ENCODE measurements at places on chromosomes 2 and 18. TPM values are rescaled to one million over a fixed set of nuclear protein-coding genes. Genes with fewer than 3 reads are reported as not detected.

The CCDC74A gene
- 8.9 TPM for total RNA-seq

The KCNJ3 gene
- total RNA-seq, result not detected

The ALK gene
- total RNA-seq, result 0.07 TPM

The RAB27B gene
- 10.6 TPM for total RNA-seq

The ZNF804A gene
- total RNA-seq, result 1.4 TPM

The SERPINB4 gene
- total RNA-seq, result not detected

The AP1S3 gene
- total RNA-seq, result 18.6 TPM

The AGXT gene
- not detected for total RNA-seq

The DTNA gene
- 7.8 TPM for total RNA-seq

The C2orf80 gene
- not detected for total RNA-seq

The NDUFS1 gene
- 126 TPM for total RNA-seq

The C2orf72 gene
- 6.3 TPM for total RNA-seq

The ATP9B gene
- total RNA-seq, result 28.9 TPM

The FOXI3 gene
- total RNA-seq, result not detected

The NEURL3 gene
- total RNA-seq, result not detected

The SLC5A7 gene
- not detected for total RNA-seq

The IKZF2 gene
- 5.2 TPM for total RNA-seq

The NOL4 gene
- not detected for total RNA-seq

The POMC gene
- 1.2 TPM for total RNA-seq

The USP37 gene
- total RNA-seq, result 10.2 TPM

The DUSP2 gene
- 2.9 TPM for total RNA-seq

The SGO2 gene
- total RNA-seq, result 2.4 TPM

The STEAP3 gene
- total RNA-seq, result 18.4 TPM

The KCNJ13 gene
- total RNA-seq, result not detected

The MAB21L4 gene
- not detected for total RNA-seq

The BOK gene
- total RNA-seq, result 13.4 TPM

The PUM2 gene
- 72.3 TPM for total RNA-seq

The GRB14 gene
- total RNA-seq, result 10.4 TPM

The GRHL1 gene
- total RNA-seq, result 0.33 TPM

The CELF4 gene
- total RNA-seq, result not detected

The SALL3 gene
- 0.52 TPM for total RNA-seq

The SCYGR2 gene
- not detected for total RNA-seq

The CCBE1 gene
- 48.7 TPM for total RNA-seq

The PDCL3 gene
- 9.6 TPM for total RNA-seq

The ARHGEF4 gene
- total RNA-seq, result 4.7 TPM

The SERPINB11 gene
- total RNA-seq, result not detected

The SLC9A2 gene
- total RNA-seq, result not detected

The MTLN gene
- 39.7 TPM for total RNA-seq

The ARHGAP15 gene
- not detected for total RNA-seq

The SETBP1 gene
- 3.3 TPM for total RNA-seq

The HOXD8 gene
- 0.46 TPM for total RNA-seq

The FAM228A gene
- total RNA-seq, result 3.2 TPM
